ENCODE measurements at places on chromosomes 5 and 9.

DNA sequence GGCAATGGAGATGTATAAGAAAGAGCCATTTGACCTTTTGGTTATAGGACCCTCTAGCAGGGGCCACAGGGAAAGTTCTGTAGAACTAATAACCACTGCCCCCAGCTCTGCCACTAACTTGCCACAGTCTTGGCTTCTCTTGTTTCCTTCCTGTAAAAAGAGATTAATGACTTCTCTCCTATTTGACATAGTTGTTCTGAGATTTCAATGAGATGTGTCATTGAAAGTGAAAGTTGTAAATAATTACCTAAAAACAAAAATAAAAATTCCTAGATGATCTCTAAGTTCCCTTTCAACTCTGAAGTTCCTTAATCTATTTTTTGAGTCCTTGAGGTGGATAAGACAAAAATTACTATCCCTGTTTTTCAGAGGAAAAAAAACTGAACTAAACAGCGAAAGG, 1.4 kb upstream of the KIF12 start:
- no peak for DNase-seq

GRCh38 chr5:139482050-139482889, at the start of gene STING1:
Gene STING1 (minus strand): TSS chr5:139482758. CDS start chr5:139481704, 1,054 bp downstream.
- peak; percentile 96 for DNase-seq

DNA sequence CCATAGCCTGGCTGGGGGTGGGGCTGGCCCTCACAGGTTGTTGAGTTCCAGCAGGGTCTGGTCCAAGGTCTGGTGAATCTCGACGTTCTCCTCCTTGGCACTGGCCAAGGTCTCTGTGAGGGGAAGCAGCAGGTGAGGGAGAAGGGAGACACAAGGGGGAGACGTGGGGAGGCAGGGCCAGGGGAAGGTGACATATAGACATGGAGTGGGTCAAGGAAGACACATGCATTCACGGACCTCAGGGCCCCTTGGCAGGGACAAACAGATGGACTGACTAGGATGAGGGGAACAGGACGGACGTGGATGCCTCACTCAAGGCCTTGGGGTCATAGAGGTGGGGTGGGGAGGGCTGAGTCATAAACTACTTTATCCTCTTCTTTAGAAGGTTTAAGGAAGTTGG, 7.7 kb downstream of the TPM2 start:
- no peak for DNase-seq

- DNase-seq: peak; percentile 91
These were observed 22.2 kb downstream of the SHB start for GRCh38 chr9:38046661-38047300.

GRCh38 chr5:149860801-149861322, 83.7 kb downstream of the PDE6A start:
- no peak for DNase-seq

- DNase-seq: peak; percentile 55
These were observed 576 bp downstream of the KIAA1958 start for GRCh38 chr9:112487008-112487798.

GRCh38 chr5:156312897-156313694, 13.9 kb upstream of the SGCD start:
- no peak for DNase-seq

DNA sequence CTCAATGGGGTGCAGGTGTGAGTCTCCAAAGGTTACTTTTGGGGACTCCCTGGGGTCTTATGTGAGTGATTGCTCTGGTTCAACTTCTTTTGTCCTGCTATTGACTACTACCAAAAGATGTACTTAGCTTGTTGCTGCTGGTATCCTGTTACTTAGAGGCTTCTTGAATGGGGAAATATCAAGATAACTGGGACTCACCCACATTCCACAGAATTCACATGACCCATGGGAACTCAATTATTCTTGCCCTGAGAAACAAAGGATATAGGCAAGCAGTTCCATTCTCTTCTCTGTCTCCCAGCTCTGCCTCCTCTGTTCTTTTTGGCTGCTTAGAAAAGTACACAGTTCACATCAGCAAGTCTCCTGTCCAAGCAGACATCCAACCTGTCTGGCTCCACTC, 105.9 kb downstream of the UNC13B start:
- DNase-seq: no peak

- no peak for DNase-seq
These were observed 162.9 kb downstream of the NXNL2 start for GRCh38 chr9:88697764-88698432.

DNA sequence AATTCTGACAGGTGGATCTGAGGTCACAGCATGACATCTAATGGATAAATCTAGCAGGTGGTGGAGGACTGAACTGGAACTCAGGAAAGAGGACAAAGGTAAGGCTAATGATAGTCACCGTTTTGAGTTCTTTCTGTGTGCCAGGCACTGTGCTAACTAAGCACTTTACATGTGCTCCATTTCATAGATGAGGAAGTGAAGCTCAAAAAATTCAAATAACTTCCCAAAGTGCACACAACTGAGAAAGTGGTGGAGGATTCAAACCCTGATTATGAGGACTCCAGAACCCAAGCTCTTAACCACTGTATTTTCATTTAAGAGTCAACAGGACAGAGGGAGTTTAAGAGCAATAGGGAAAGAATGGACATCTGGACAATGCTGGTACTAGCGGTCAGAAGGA, 7.1 kb upstream of the DELE1 start:
- no peak for DNase-seq

DNA sequence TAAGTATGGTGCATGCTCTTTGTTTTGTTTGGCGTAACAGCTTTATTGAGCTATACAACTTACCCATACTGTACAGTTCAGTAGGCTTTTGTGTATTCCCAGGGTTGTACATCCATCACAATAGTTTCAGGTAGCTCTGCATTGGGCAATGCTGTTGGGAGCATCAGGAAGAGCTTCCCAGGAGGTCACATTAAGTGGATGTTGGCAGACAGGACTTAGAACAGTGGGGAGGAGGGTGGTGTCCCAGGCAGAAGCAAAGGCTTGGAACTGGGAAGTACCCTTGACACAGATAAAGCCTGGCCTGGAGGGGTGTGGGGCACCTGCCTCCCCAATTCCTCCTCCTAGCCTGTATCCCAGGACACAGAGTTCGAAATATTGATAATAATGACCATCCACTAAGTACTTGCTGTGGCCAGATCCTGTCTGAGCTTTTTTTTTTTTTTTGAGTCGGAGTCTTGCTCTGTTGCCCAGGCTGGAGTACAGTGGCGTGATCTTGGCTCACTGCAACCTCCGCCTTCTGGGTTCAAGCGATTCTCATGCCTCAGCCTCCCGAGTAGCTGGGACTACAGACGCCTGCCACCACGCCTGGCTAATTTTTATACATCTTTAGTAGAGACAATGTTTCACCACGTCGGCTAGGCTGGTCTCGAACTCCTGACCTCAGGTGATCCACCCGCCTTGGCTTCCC, 1.3 kb downstream of the BBLN start:
- no peak for DNase-seq

DNA sequence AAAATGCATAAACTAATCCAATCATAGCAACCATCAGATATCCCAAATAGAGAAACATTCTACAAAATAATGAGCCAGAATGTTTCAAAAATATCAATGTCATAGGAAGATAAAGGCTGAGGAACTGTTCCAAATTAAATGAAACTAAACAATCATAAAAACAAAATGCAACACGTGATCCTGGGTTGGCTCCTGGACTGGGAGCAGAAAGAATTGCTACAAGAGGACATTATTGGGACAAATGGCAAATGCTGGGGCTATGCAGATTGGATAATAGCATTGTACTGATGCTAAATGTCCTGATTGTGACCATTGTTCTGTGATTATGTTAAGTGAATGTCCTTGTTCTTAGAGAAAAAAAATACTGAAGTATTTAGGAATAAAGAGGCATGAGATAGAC, 54.2 kb upstream of the AKNA start:
- no peak for DNase-seq

DNA sequence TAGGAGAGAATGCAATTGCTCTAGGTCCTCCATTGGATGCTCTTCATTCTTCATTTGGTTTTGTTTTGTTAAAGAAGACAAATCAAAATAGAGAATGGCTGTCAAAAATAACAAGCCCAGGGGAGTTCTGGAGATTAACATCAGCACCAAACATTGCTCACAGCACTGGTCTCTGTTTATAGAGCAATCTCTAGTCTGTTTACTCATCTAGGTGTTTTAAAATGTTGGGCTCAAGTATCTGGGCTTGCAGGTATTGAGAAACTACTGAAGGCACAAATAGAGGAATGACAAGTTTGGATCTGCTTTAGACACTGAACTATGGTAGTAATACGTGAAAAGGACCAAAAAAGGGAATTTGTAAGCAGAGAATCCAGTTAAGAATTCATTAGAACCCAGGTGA, 77.0 kb upstream of the TMC1 start:
- DNase-seq: no peak

DNA sequence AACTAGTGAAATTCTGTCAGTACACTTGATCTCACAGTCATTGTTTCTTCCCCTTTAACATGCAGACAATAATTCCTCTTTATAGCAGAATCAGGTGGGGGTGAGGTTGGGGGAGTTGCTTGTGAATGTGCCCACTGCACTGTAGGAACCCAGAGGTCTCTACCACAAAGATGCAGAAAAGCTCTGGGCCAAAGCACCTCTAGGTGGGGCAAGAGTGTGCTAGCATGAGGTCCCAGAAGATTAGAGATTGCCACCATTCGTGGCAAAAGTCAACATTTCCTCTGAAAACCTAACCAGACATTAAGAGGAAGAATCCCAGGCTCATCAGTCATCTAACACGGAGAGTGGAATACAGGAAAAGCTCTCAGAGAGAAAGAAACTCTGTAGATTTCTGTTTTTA, 74.5 kb downstream of the PTCD2 start:
- DNase-seq: no peak

- DNase-seq: no peak
These were observed 815.7 kb downstream of the SEMA5A start for GRCh38 chr5:8730194-8730593.

DNA sequence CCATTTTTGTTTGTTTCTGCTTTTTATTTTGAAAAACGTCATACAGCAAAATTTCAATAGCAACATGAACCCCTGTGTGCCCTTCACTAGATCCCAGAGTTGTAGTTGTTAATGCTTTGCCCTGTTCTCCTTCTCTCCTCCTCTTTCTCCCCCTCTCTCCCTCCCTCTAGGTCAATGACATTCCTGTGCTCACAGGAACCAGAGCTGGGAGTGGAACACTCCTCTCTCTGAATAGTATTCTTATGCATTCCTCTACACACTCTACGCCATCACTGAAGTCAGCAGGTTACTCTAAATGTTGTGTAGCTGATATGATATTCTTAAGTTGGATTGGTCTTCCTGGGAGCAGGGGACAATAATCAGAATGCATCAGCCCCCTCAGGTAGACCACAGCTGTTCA, 243.4 kb downstream of the SYK start:
- no peak for DNase-seq

DNA sequence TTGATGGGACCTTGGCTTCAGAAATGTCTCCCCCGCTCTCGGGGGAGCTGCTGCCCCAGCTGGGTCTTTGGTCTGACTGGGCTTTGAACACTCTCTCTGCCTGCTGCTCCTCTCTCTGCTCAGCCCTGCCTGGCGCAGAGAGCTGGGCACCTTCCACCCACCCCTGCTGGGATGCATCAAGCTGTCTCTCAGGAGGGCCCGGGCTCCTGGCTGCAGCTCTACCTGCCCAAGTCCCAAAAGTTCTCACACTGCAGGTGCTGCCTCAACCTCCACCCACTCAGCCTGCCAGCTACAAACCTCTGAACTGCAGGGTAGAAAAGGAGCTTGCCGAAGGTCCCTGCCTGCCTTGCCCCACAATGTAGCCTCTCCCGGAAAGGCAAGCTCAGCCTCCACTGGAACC, 36.7 kb downstream of the IRX2 start:
- DNase-seq: no peak

DNA sequence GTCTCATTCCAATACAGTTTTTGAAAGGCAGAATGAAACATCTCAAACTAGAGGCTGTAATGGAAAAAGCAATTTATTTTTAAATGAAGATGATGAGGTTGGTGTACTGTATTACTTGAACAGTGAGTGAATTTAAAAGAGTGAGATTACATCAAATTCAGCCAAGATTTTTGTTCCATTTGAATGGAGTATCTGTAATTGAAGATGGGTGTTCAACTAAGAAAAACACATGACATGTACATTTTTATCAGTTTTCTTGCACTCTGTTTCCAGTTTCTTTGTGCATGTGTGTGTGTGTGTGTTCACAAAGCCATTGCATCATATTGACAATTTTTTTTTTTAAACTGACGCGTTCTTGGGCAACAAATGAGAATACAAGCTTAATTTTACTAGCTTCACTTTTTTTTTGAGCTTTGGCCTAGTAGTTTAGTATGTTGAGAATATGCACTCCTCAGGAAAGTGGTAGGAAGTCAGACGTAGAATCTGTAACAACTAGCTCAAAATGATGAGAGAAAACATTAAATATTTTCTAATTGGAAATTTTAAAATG, 243.5 kb downstream of the MAST4 start:
- no peak for DNase-seq

GRCh38 chr9:88953381-88954029, 37.8 kb upstream of the S1PR3 start:
- no peak for DNase-seq

- DNase-seq: no peak
These were observed 401.1 kb upstream of the RGMB start for GRCh38 chr5:98372351-98372750.

GRCh38 chr5:152246401-152246800, 158.7 kb downstream of the NMUR2 start:
- peak; percentile 31 for DNase-seq

DNA sequence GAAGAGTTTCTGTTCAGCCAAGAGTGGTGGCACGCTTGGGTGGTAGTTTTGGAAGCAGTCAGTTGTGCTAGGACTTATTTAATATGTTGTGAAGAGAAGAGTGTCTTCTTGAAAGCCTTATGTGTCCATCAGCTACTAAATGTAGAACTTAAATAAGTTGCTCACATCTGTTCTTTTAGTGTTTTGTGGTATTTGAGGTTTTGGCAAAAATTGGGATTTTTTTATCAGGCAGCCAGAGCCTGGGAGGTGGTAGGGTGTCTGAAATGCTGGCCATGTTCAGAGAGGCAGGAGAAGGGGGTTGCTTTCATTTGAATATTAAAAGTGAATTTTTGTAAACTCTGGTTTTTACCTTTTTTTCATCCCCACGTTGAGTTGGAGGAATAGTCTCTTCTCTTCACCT, 24.2 kb upstream of the ZBTB34 start:
- DNase-seq: no peak
